ENCODE measurements at places on chromosomes 16 and 17.

DNA sequence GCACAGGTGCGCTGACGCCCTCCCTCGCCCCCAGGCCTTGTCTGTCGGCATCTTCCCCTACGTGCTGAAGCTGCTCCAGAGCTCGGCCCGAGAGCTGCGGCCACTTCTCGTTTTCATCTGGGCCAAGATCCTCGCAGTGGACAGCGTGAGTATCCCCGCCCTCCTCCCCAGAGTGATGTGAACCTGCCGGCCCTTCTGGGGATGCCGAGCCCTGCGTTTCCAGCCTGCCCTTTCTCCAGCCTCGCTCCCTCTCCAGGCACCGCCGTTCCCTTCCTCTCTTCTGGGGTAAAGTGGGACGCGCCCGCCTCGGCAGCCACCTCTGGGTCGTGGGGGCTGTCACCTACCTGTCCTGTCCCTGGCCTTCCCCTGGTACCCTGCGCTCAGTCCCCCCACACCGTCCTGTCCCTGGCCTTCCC lies 133.9 kb upstream of the CHMP6 start:
- DNase-seq = no peak

DNA sequence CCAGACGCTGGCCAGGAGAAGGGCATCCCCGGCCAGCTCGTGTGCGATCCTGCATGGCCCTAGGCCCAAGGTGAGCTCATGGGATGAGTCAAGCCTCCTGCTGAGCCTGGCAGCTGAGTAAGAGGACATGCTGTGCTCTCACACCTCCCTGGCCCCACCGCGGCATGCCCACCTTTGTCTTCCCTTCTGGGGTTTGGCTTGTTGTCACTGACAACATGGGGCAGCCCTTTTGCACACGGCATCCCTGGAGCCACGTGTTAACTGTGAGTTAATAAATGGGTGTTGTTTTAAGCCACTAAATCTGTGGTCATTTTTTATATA lies 8.9 kb upstream of the TNS4 start:
- no peak for DNase-seq

DNA sequence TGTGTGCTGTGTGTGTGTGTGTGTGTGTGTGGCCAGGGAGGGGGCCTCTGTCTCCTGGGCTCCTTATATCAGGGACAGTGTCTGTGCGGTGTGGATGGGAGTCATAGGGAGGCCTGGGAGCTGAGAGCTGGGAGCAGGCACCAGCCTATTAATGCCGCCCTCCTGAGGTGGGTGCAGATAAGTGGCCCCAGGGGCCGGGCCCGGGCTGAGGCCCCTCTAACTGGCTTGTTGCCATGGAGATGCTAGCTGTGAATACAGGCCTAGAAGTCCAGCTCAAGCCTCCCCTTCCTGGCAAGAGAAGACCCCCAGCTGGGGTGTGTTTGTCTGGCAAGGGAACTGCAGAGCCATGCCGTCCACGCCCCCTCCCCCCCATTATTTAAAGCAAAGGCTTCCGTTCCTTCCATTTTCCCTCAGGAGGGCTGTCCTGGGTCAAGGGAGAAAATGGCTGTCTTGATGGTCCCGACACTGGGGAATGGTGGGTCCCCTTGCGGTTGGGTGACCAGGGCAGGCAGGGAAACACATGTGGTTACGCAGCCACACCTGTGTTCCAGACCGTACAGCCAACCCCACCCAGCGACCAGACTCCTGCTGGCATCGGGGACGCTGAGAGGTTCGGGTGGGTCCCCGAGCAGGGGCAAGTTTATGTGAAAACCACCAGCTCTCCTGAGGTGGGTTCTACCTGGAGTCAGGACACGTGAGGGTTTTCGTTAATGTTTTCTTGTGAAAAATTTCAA lies 141.1 kb downstream of the MRM1 start:
- DNase-seq = no peak

DNA sequence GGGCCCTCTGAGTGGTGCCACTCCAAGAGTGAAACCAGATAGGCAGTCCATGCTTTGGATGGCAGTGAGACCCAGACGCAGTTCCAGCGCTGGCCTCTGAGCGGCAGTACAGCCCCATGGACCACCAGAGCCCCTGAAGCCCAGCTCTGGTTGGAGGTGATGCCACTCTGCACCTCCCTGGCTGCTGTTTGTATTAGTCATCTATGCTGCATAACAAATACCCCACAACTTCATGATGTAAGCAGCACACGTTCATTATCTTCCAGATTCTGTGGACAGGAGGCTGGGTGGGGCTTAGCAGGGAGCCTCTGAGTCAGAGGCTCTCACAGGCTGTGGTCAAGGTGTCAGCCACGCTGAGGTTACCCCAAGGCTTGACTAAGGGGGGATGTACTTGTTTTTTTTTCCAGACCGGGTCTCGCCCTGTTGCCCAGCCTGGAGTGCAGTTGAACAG lies 5.1 kb upstream of the NME4 start:
- DNase-seq = peak; percentile 76

GRCh38 chr17:82603981-82604448 lies 44.2 kb downstream of the WDR45B start:
- no peak for DNase-seq

All from stimulated activated CD8-positive, alpha-beta memory T cell treated with anti-CD3 and anti-CD28 coated beads, Interleukin-4, amount 100 ng/mL, for 4 hours (primary cell).